ENCODE measurements at places on chromosomes 13 and 19.
A peak's percentile ranks its signal among the peaks of the same experiment; 100 is the strongest.

DNA sequence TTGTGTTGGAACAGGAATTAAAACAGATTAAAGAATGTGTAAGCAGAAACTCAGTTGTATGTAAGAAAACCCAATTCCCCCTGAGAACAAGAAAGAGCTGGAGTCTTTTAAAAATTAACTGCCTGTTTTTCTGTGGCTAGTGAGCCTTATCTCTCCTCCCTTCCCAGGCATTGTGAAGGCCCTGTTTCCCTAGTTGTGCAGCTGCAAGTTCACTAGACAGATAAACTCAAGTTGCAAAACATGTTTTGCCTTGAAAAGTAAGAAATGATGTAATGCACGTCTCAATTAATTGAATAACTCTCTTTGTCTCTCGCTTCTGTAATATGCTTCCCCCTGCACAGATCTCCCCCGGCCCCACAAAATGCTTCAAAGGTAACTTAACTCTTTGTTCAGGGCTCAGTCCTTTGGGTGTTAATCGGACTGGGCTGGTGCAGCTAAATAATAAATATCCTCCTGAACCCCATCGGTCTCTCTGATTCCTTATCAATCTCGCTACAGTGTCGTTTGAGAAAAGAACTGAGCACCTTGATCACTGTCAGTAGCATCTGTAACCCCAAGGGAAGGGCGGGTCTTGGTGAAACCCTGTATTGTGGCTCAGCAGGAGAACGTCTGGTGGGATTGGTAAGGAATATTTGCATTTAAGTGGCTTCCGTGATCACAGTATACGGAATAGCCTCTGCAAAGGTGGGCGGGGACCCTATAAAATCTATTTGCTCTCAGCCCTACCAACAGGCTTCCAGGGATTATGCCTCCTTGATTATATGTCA is 1.6 kb upstream of the ZNF556 start:
- no peak for DNase-seq

GRCh38 chr19:51311351-51312257 is at the start of gene IGLON5:
IGLON5 (plus strand) TSS chr19:51311644; CDS start chr19:51311848, 204 bp downstream.
- peak; percentile 60 for DNase-seq

- no peak for DNase-seq
Measured at GRCh38 chr13:112804374-112804773, 114.5 kb downstream of the ATP11A start.

DNA sequence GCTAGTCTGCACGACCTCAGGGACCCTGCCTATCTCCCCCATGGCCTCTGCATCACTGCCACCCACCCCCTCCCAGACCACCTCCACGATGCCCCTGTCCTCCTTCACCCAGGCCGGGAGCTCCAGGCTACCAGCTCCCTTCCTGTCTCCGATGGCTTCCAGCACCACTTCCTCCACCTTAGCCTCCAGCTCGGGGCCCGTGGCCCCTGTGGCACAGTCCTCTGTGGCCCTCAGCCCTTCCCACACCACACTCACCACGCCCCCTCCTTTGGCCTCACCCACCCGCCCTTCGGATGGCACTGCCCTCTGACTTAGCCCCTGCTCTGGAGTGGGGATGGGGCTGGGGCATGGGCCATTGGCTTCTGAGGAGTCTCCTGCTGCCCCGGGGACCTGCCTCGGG is 7.2 kb downstream of the PALM3 start:
- no peak for DNase-seq

- DNase-seq, result no peak
Measured at GRCh38 chr13:21089830-21090229, 28.4 kb upstream of the LATS2 start.
